ENCODE measurements at places on chromosomes 11 and 22.

GRCh38 chr22:24592058-24592850, 619 bp downstream of the LRRC75B start:
- no peak for DNase-seq

DNA sequence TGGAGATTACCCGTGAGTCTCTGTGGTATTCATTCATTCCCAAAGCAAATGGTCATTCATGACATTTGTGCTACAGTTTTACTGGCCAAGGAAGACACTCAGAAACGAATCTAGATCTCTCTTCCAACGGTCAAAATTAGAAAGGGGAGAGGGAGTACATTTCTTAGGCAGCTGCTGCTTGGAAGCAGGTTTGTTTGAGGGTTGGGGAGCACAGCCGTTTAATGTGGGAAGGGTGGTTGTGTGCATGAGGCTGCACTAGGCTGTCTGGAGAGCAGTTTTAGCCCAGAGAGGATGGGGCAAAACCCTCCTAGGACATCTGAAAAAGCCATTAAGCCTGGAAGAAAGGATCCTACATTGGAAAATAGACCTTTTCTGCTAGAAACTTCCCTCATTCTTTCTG, 29.7 kb upstream of the TIMP3 start:
- no peak for DNase-seq

GRCh38 chr11:57307666-57308270, 17.0 kb downstream of the TNKS1BP1 start:
- DNase-seq: no peak

DNA sequence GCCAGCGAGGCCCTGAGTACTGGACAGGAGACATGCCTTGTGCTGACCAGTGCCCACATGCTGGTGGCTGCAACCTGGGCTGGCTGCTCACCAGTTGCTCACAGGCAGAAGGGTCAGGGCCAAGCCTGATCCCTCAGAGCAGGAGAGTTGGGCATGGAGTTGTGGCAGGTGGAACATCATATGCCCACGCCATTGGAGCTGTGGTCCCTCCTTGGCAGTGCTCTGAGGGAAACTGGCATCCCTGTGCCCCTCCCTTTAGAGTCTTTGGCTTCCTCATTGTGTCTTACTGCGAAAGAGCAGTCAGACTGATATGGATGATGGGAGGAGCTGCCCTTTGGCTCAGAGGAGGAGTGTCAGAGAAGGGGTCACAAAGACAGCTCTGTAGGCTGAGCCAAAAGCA, 3.1 kb upstream of the MYEOV start:
- peak; percentile 31 for DNase-seq

DNA sequence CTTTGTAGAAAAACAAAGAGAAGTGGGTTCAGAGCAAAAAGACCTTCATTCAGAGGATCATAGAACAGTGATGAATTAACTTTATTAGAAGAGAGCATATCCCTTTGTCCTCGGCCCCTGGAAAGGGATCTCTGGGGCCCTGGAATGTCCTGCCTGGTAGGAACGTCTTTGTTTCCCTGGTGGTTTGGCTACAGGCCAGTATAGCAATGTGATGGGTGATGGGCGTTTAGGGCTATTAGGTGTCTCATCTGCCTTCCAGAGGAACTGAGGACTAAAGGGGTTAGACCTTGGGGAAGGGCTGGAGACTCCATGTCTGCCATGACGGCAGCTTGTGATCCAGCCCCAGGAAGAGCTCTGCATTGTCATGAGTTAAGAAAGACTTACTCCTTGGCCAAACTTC, 9.1 kb downstream of the APOL4 start:
- no peak for DNase-seq

DNA sequence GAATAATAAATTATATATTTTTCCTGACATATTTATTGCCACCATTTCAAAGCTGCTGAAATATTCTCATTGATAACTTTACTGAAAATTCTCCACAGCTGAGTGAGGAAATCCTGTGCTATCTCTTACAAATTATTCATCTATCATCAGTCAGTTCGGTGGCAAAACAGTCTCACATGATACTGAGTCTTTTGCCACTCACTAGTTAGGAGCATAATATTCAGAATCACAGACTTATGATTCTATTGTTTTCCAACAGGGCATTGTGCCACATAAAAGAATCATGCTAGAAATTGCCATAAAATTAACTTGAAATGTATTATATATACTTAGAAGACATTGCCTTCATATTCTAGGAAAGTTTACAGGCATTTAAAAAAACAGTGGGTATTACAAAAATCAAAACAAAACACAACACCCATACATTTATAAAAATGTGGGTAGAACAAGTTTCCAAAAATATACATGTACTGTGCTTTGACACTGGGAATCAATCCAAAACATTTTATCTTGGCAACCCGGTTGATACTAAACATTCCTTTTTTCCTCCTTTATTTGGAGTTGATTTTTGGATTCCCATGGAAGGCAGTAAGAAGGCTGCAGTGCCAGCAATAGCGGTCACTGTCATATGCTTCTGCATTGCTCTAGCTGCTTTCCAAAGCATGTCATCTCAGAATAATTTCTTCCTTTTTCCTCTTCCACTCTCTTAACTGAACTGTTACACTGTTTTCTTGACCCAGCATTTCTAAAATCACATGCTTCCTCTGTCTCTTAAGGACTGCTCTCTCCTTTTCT, 42.5 kb downstream of the ATG16L2 start:
- no peak for DNase-seq

GRCh38 chr22:43706151-43706550, 106.0 kb downstream of the EFCAB6 start:
- DNase-seq: no peak

DNA sequence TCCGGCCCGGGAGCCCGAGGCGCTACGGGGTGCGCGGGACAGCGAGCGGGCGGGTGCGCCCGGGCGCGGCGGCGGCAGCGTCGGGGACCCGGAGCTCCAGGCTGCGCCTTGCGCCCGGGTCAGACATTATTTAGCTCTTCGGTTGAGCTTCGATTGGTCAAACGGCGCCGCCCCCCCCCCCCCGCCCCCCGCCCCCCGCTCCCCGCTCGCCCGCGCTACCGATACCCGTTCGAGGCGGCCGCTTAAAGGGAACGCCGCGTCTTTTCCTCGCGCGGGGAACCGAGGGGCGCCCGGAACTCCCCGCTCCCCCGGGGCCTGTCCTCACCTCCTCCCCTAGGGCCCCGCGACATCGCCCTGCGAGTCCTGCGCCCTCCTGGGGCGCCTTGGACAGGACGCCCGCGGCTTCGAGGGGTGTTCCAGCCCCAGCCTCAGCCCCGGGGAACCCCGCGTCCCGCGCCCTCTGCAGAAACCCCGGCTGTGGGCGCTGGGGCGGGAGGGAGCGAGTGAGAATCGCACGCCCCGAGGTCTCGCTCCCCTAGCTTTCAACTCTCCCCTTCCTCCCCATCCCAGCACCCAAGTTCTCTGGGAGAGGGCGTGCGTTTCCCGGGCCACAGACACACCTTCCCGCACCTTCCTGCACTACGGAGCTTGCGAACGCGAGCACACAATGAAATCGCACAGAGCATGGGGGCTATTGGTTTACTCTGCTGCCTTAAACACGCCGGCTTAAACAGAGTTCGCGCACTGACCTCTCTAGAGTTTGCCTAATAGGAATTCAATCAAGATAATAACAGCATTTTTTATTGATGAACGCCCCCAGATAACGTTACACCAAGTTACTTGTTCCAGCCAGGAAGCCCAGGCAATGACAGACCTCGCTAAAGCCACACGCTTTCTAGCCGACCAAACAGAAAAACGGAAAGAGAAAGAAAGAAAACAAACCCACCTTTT, at the start of gene BDNF:
Gene BDNF (minus strand): TSS at position 105 of the 951 bp plus-strand sequence. CDS start 41,891 bp downstream, outside the sequence.
- no peak for DNase-seq

DNA sequence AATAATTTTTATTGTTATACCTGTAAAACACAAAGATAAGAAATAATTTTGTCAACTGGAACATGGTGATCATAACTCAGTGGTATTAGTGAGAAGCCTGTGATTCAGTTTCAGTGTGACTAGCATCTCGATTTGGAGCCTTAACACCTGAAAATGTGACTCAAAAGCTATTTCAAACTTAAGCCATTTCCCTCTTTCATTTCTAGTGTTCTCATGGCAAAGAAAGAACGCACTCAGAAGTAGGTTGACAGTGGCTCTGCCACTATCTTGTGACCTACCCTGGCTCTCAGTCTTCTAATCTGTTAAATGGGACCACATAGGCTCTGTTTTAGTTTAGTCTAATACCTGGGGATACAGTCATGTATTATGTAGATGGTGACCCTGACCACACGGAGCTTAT, 62.7 kb downstream of the ISX start:
- no peak for DNase-seq

- DNase-seq: peak; percentile 52
Measured at GRCh38 chr11:131612533-131612932, 242.1 kb downstream of the NTM start.

- DNase-seq: no peak
Measured at GRCh38 chr11:116960930-116961329, 123.5 kb upstream of the APOA1 start.

- DNase-seq: no peak
Measured at GRCh38 chr22:35921777-35922176, 106.8 kb downstream of the RBFOX2 start.

DNA sequence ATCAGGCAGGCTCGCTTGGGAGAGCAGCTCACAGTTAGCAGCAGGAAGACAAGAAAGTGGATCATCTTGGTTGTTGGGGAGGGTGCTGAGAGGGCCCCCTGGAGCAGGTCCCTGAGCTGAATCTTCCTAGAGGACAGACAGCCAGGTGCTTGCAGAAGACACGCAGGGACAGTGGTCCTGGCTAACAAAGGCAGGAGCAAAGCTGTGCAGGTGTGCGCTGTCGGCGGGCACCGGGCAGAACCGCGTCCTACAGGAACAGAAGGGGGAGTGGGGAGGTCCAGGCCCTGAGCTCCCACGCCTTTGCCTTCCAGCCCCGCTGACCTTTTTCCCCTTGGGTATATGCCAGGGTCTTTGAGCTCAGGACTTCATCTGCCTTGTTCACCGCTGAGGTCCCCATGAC, 30.1 kb upstream of the PARVB start:
- DNase-seq: no peak

DNA sequence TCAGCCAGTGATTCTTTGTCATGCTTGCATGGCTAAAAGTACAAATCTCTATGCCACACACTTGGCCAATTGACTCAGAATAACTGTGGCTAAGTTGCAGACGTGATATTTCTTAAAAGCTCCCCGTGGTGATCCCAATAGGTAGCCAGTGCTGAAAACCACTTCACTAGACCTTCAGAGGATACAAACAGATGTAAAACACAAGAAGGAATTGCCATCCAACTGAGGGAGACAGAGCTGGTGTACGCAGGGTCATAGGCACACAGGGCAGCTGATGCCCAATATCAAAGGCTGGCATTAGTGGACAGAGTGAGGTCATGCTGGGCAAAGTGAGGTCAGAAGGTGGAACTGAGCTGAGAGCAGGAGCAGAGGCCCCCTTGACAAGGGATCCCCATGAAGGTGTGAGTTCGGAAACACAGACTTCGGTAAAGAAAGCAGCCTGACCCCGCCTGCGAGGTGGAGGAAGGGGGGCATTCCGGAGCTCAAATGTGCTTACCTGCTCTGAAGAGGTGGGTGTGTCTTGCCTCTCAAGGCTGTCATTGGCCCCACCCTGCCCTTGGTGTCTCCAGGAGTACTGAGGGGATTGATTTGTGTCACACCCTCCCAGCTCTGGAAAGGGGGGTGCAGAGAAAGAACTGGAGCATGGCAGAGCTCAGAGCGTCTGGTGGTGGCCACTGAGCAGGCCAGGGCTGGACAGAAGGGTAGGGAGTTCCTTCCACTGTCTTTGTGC, 344.9 kb upstream of the B3GAT1 start:
- no peak for DNase-seq

DNA sequence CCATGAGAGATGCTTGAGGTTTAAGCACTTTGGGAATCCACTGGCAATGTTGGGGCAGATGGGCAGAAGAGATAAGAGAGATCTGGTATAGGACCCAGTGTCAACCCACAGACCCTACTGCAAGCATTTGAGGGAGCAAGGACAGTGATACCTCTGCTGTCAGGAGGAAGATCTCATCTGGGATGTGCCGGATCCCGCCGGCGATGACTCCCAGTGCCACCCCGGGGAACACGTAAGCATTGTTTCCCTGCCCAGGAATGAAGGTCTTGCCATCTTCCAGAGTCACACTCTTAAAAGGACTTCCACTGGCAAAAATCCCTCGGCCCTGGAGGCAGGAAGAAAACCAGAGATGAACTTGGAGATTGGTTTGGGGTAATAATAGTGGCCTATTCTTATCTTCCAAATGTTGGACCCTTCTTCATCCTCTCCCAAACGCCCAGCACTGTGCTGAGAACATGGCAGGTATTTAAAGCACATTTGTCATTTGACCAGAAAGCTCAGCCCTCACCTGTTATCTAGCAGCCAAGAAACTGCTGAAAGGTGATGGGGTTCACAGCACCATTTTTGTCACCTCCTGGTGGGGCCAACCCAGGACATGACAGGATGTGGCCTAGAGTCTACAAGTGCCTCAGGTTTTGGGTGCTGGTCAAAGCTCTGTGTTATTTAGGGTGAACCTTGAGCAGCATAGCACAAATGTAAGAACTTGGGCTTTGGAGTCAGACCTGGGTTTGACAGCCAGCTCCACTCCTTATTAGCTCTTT, 71.7 kb downstream of the CCDC81 start:
- DNase-seq: no peak

- no peak for DNase-seq
Measured at GRCh38 chr11:113119074-113119473, 157.9 kb downstream of the NCAM1 start.

GRCh38 chr11:112017538-112017937, 7.7 kb upstream of the DLAT start:
- no peak for DNase-seq

DNA sequence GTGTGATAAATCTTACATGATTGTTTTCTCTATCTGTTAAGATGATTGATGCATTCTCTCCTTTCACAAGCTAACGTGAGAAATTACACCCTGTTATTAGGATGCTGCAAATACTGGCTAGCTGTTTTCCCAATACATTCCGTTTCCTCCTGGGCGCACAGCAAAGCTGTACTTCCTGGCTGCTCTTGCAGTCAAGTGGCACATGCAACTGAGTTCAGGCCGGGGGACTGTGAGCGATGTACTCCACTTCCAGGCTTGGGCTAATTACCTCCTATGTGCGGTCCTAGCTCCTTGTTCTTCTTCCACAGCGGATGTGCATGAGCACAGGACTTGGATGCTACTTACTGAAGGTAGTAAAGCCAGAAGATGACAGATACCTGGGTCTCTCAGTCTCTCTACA, 234.9 kb upstream of the SESN3 start:
- DNase-seq: no peak

DNA sequence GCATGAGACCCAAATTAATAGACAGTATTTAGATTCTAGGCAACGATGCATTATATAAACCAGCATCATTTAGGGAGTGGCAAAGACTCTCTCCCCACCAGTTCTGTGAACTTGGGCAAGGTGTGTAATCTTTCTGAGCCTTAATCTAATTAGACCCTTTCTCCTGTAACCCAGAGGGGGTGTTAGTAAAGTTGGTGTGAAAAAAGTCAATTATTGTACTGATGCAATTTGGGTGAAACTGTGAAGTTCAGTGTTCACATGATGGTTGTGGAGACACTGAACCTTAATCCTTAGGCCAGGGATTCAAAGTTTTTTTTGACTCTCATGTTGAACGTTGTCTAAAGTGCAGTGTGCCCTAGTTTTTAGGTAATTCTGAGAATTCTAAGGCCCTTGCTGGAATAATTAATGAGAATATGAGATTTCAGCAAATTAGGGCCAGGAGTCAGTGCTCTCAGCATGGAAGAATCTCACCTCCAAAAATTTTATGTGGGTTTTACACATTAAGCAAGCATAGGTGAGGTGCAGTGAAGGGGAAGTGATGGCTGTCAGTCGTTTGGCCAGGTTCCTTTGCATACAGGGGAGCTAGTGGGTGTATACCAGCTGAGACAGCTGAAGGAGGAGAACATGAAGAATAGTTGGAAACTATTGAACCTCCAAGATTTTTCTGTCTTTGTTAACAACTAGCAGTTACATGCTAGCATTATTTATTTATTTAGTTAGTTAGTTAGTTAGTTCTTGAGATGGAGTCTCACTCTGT, 94.2 kb downstream of the PTPRJ start:
- DNase-seq: no peak
